ENCODE measurements at places on chromosomes 7 and 10. TPM values are rescaled to one million over a fixed set of nuclear protein-coding genes. Genes with fewer than 3 reads are reported as not detected.
A peak's percentile ranks its signal among the peaks of the same experiment; 100 is the strongest.

The ST8SIA6 gene
- total RNA-seq, result 3.7 TPM

The NYAP1 gene
- 1.6 TPM for total RNA-seq

DNA sequence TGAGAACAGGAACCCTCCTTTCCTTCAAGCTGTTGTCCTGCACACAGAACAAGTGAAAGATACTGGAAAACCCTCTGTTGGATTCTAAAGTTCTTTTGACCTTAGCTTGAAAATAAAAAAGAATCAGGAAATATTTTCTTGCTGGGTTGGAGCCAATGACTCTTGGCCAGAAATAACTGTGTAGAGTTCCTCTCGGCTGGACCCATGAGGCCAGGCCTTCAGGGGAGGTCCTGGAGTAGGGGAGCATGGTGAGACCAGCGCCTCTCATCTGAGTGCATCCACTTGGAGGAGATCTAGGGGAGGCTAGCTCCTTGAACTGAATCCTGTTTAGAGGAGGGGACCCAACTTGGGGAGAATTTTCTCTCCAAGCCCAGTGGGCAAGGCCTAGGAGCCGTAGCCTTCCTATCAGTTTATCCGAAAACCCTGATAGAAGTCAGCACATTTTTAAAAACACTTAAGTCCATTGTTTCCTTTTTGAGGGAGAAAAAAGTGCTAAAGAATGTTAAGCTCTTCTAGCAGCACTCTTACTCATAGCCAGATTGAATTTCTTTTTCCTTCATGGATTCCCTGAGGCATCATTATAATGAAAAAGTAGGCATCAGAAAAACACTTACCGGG is 635.7 kb upstream of the ANKRD30A start:
- DNase-seq, result no peak

GRCh38 chr10:79559726-79560125 is 481 bp downstream of the SFTPA2 start:
- DNase-seq, result no peak

DNA sequence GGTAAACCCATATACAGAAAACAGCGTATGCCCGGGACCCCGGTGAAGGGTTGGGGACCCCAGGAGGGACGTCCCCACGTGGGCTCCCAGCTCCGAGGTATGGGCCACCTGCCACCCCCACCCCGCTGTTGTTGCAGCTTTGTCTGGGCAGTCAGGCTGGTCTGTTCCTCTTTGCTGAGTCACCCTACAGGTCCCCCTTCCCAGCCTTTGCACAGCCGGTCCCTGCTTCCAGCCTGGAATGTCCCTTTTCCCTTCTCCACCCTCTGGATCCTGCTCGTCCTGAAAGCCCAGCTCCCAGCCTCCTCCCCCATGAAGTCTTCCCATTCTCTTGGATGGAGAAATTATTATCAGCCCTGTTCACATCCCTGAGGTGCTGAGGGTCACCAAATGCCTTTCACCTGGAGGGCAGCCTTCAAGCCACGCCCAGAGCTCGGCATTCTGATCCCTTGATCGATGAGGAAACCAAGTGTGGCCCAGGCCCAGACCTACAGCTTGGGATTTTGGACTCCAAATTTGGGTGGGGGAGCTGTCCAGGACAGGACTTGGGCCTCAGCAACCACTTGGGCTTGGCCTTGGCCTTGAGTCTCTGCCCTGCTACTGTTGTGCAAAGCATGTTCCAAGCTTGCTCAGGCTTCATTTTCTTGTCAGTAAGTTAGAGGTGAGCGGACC is 2.6 kb downstream of the CLDN4 start:
- DNase-seq, result no peak

The JCAD gene
- total RNA-seq, result 52.0 TPM

The CFAP46 gene
- total RNA-seq, result 0.53 TPM

DNA sequence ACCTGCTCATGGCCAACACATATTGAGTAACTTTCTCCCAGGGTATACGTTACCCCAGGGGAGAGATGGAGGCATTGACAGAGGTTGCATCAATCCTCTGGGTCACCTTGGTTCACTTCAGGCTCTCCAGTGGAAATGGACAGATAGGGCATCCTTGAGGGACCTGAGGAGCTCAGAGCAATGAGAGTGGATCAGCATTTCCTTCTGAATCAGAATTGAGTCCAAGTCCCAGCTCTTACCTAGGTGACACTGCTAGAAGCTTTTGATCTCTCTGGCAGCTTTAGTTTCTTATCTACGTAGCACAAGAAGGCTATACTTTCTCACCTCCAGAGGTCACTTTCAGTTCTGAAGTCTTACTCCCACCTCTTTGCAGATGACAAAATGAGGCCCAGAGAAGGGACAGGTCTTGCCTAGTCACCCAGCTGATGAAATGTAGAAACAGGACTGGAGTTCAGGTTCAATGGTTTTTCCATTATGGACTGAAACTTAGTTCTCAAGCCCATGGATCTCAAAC is 35.2 kb downstream of the PANK1 start:
- DNase-seq, result no peak

The TAS2R41 gene
- total RNA-seq, result not detected

- DNase-seq, result no peak
Measured at GRCh38 chr10:22630234-22631174, 83.9 kb downstream of the PIP4K2A start.

- DNase-seq, result no peak
Measured at GRCh38 chr10:45253183-45253914, 62.1 kb downstream of the OR13A1 start.

DNA sequence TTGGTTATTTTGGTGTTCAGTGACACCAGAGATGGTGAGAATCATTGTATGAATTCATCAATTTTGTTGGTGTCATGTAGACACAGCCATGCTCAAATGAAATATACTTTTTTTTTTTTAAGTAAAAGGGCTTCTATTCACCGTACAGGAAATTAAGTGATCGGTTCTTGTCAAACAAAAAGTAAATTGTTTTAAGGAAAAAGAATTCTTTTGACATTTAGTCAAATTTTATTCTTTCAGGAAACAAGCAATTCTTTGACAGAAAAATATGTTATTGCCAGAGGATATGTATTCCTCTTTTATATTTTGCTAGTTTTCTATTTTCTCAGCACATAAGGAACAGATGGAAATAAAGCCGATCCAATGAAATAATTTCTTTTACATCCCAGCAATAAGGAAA is 551.9 kb downstream of the MAGI2 start:
- DNase-seq, result no peak

GRCh38 chr7:37100735-37101331 is 347.8 kb downstream of the ELMO1 start:
- DNase-seq, result no peak

The CPVL gene
- 14.4 TPM for total RNA-seq

GRCh38 chr7:95303013-95303905 is 21.1 kb downstream of the PON1 start:
- DNase-seq, result no peak

The TAS2R16 gene
- not detected for total RNA-seq

- no peak for DNase-seq
Measured at GRCh38 chr7:108395426-108395825, 60.8 kb downstream of the NRCAM start.

The CCL26 gene
- 1.5 TPM for total RNA-seq

GRCh38 chr10:6781133-6781770 is 201.2 kb upstream of the PRKCQ start:
- no peak for DNase-seq

The SERPINE1 gene
- 3.1 TPM for total RNA-seq

The TAS2R5 gene
- total RNA-seq, result 6.5 TPM

DNA sequence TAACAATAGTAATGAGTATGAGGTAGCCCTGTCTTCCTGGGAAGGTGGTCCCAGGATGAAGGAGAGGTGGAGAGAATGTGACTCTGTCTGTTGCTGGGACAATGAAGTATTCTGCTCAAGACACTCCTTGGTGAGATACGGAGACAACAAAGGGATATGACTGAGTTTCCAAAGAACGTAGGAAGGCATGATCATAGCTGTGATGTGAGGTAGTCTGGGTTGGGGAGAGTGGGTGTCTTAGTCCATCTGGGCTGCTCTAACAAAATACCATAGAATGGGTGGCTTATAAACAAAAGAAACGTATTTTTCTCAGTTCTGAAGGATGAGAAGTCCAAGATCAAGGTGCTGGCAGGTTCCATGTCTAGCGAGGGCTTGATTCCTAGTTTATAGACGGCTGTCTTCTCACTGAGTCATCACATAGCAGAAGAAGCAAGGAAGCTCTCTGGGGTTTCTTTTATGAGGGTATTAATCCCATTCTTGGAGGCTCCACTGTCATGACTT is 84.9 kb upstream of the RHOBTB1 start:
- no peak for DNase-seq

DNA sequence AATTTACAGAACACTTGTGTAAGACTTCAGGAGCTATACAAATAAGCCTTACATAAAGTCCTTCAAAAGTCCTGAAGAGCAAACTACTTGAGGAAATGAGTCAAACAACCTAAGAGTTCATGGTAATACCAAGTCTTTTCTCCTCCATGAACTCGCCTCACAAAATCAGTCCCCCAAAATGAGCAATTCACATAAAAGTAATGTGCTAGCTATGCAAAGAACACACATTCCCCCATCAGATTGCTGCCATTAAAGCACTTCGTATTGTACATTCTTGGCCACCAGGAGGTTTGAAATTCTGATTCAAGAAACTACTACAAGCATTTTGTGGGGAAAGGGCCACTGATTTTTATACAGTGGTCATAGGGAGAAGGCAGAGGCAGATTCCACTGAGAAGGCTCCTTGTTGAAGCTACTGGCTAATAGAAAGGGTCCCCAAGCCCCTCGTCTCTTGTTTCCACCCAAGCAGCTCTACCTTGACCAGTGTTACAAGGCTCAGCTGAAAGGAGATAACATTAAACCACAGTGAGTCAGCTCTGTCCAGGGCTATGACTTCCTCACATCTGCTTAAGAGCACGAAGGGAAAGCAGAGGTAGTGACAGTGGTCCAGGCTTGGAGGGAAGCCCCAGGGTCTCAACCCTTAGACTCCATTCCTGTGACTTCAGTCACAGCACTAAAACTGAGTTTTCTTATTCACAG is 115.2 kb upstream of the CDK1 start:
- DNase-seq, result no peak

DNA sequence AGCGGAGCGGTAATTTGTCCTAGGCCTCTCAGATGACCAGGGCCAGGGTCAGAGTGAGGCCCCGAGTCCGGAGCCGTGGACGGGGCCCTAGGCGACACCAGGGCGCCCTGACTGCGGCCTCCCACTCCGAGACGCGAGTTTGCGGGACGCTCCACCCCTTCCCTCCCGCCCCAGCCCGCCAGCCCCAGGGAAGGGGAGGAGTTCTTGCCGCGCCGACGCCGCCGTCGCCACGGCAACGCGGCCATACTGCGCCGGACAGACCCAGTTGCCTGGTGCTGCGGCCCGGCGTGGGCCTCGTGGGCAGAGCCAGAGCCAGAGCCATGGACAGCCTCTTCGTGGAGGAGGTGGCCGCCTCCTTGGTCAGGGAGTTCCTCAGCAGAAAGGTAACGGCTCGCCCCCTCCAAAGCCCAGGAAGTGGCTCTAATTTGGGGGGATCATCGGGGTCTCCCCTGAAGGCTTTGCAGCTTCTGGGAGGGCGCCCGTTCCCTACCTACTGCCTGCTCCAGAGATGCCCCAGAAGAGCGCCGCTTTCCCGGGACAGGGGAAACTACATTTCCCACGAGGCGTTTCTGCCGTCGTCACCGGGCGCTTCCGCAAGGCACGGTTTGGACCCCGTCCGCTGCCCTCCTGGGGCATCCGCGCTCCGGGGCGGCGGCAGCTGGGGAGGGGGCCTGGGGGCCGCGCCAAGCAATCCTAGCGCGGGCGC is at the start of gene MINDY4:
MINDY4 (plus strand) TSS at position 244 of the 706 bp plus-strand sequence; CDS start at position 321, 77 bp downstream.
- no peak for DNase-seq

DNA sequence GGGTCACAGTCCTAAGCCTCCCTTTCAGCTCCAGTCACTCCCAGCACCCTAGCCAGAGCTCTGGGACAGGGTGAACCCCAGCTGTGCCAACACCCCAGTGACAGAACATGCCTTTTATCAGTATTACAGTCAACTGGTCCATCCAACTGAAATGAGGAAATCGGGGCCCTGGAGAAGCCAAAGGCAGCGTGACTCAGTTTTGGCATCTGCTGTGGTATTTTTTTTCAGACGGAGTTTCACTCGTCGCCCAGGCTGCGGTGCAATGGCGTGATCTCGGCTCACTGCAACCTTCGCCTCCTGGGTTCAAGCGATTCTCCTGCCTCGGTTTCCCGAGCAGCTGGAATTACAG is 3.4 kb upstream of the CLDN15 start:
- DNase-seq, result no peak

The ADAM8 gene
- total RNA-seq, result 3.0 TPM

DNA sequence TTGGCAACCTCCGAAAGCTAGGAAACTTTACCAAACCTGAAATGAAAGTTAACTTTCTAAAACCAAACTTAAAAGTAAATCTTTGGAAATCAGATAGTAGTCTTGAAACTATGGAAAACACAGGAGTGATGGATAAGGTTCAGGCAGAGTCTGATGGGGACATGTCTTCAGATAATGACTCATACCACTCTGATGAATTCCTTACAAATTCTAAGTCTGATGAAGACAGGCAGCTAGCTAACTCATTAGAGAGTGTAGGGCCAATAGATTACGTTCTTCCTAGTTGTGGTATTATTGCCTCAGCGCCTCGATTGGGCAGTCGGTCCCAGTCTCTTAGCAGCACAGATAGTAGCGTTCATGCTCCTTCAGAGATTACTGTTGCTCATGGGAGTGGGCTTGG is 45.9 kb downstream of the MCMBP start:
- no peak for DNase-seq

- no peak for DNase-seq
Measured at GRCh38 chr10:100745882-100746783, 751 bp downstream of the PAX2 start.

- peak; percentile 59 for DNase-seq
Measured at GRCh38 chr10:90911133-90912051, 9.5 kb downstream of the ANKRD1 start.

The OR2A7 gene
- total RNA-seq, result 5.6 TPM

The CYP26C1 gene
- not detected for total RNA-seq

The TDRD1 gene
- 0.53 TPM for total RNA-seq

GRCh38 chr7:13032576-13032975 is 345.1 kb downstream of the ARL4A start:
- DNase-seq, result no peak

- no peak for DNase-seq
Measured at GRCh38 chr7:64642046-64642445, 23.9 kb upstream of the ZNF107 start.
